ENCODE measurements at places on chromosomes 7 and 10. TPM values are rescaled to one million over a fixed set of nuclear protein-coding genes. Genes with fewer than 3 reads are reported as not detected.

DNA sequence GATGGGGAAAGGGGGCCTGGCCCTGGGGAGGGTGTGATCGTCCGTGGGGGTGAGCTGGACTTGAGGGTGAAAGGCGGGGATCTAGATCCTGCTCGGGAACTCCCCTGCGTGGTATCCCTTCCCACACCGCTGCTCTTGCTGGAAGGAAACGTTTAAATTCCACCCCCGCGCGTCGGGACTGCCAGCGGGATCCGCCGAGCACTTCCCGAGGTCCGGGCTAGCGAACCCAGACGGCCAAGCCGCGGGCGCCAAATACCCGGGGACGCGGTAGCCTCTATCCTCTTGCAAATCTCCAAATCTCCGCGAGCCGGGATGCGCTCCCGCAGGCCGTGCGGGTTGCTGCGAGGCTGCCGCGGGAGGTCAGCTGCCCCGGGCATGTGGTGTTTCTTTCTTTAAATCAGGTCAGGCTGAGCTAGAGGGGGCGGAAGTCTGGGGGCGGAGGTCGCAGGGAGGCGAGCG is 904 bp downstream of the NPTX2 start:
- DNase-seq: no peak

DNA sequence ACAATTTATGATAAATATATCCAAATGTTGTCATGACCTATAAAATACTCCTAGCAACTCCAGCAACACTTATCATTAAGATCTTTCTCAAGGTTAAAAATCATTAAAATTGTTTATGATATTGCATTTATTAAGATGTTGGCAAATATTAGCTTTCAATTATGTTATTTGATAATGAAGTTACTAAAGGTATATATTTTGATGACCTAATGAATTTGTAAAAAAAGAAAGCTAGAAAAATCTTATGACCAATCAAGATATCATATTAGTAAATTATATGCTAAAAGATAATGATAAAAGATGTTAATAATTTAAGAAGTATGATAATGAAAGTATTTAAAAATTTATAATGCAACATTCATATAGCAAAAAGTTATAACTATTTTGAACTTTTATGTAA is 66.3 kb upstream of the RAB18 start:
- no peak for DNase-seq

GRCh38 chr10:100664316-100665149 is 80.8 kb upstream of the PAX2 start:
- DNase-seq: no peak

- no peak for DNase-seq
Observed at GRCh38 chr7:36456548-36456947, 66.9 kb downstream of the ANLN start.

DNA sequence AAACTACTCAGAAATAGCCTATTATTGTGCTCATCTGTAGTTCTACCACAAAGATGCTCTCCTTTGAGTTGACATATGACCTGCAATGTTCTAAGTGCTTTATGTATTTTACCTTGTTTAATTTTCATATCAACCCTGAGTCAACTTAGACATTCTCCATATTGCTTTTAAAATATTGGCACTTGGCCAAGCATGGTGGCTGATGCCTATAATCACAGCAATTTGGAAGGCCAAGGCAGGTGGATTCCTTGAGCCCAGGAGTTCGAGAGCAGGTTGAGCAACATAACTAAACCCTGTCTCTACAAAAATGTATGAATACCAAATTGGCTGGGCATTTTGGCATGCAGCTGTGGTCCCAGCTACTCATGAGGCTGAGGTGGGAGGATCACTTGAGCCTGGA is 50.6 kb downstream of the PRKG1 start:
- DNase-seq: no peak

- no peak for DNase-seq
Observed at GRCh38 chr7:26563406-26563805, 271.7 kb downstream of the SNX10 start.

- no peak for DNase-seq
Observed at GRCh38 chr10:63236113-63236935, 103.2 kb downstream of the NRBF2 start.

GRCh38 chr10:113313722-113314121 is 239.1 kb upstream of the HABP2 start:
- DNase-seq: no peak

DNA sequence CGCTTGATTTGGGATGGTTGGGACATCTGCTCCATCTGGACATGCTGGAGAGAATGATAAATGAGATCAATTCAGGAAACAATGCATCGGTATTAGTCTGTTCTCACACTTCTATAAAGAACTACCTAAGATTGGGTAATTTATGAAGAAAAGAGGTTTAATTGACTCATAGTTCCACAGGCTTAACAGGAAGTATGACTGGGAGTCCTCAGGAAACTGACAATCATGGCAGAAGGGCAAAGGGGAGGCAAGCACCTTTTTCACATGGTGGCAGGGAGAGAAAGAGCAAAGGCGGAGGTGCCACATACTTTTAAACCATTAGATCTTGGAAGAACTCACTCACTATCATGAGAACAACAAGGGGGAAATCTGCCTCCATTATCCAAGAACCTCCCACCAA is 16.8 kb upstream of the TSPAN12 start:
- DNase-seq: no peak

- no peak for DNase-seq
Observed at GRCh38 chr10:10828623-10829022, 189.0 kb upstream of the CELF2 start.

- DNase-seq: no peak
Observed at GRCh38 chr7:105365541-105366534, 22.9 kb downstream of the SRPK2 start.

DNA sequence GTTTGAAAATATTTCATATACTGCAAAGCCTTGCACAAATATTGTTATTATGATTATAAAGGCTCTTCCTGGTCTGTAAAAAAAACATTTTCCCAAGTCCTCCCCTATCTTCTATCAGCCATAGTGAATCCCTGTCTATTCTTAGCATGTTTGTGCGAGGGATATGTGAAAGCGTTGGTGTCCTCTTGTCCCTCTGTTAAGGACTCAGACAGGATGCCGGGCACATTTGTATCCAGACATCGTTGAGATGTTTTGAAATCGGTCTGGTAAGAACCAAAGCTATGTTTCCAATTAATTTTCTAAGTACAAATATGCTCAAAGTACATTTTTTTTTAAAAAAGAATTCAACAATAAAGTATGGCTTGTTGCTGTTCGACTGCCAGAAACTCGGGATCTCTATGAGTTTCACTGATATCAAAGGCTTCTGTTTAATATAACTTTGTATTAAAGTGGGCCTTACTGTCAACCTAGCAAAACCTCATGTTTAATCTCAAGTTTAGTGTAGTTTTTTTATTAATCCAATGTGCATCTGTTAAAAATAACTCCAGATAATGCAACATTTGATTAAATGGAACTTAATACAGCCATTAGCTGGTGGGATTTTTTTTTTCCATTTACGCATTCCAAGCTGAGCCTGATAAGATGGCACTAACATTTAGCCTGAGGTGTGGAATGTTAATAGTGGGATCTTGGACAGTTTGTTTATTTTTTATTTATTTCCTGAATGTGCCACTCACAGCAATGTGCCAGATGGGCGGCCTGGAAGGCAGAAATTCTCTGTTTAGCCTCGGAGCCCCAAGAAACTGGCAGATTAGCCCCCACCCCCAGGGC is 754.3 kb downstream of the LRMDA start:
- no peak for DNase-seq

DNA sequence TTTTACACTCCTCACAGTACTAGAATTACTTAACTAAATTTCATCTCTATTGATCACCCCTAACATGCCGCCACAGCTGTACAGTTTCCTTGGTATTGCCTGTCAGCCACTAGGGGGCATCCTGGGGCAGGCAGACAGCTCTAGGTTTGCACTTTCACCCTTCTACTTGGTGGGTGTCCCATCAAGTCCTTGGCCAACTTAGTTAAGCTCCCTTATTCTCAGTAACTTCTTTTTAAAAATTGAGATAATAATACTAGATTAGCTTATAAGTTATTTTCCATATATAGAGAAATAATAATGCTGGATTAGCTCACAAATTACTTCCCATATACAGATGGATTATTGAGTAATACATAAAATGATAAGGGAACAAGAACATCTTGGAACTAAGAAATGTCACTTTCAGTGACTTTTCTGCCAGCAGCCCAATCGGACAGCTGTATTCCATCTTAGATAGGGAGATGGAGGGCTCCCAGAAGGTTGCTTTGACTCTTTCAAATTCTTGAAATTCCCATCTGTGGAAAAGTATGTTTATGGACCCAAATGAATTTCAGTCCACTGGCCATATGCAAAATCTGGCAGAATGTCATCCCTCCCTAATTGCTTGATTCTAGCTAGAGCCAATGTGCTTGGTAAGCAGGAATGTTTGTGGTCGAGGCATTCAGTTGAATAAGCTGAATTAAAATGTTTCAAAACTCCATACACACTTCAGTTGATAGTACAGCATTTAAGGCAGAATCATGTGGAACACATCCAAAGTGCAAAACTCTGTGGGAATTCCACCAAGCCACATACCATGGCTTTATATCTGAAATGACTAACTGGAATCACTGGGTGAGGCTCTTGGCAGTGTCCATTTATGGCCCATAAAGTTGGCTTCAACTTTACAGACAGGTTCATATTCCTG is 309.7 kb downstream of the CSTF2T start:
- DNase-seq: peak; percentile 43

GRCh38 chr10:111429288-111430028 is 352.6 kb downstream of the ADRA2A start:
- DNase-seq: no peak

- DNase-seq: no peak
Observed at GRCh38 chr10:108424656-108425055, 1260.2 kb upstream of the SORCS1 start.

DNA sequence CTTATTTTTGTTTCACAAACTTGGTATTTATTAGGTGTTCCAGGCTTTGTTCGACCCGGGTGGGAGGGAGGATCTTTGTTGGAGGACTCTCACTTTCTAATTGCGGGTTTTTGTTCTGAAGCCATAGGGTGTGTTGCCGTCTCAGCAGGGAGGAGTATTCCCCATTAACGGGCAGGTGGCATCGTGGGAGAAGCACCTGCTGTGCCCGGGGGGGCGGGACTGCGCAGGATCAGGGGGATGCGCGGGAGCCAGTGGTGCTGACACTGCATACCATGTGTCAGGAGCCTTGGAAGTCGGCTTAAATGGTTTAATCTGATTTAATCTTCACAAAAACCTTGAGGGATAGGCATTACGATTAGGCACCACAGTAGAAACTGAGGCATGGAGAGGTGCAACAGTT is 113.0 kb downstream of the MGMT start:
- no peak for DNase-seq

DNA sequence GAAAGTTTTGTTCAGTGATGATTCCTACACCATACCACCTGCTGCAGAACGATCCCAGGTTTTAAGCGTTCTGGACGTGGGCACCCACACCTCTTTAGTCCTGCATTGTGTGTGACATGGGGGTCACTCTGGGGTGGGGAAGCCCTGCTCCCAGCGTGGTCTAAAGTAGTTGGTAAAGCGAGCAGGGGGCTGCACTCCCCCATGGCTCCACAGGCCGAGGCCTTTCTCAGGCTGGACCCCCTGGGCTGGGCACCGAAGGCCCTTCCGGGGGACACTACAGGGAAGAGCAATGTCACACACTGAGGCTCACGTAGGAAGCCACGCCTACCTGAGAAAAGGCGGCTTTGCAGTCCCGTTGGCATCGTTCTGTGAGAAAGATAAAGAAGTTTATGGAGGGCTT is 12.3 kb downstream of the BRI3 start:
- DNase-seq: no peak

DNA sequence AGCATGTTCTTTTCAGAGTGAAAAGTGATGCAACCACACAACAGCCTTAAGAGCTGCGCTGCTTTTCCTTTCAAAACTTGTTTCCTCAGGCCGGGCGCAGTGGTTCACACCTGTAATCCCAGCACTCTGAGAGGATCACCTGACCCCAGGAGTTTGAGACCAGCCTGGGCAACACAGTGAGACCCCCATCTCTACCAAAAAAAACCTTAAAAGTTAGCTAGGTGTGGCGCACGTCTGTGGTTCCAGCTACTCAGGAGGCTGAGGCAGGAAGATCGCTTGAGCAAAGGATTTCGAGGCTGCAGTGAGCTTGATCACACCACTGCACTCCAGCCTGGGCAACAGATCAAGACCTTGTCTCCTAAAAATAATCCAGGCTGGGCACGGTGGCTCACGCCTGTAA is 2.0 kb downstream of the COX19 start:
- no peak for DNase-seq

DNA sequence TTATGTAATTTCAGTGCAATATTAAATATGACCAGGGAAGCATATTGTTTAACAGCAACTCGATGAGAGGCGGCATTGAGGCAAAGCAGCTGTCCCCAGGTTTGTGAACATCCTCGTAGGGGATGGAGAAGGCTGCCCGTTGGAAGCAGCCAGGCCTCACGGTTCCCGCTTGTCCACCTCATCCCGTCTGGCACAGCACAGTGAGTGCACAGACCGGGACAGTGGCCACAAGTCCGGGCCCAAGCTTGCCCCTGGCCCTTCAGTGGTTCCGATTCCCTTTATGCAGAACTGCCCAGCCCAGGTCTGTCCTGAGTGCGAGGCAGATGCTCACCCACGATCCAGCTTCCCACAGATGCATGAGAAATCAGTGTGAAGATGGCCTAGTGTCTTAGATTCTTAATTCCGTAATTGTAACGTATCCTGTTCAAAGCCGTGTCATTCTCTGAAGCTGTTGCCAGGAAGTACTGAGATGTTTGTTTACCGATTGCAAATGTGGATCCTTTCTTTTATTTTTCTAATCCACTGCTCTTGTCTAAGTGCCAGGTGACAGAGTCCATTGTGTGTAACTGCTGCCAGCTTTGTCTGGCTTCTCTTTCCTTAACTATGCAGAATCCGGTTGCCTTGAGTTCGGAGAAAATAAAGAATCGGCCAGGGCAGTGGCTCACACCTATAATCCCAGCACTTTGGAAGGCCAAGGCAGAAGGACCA is 35.5 kb downstream of the PFKP start:
- no peak for DNase-seq

Gene C7orf33
- not detected for total RNA-seq

Gene PRKCQ
- 0.12 TPM for total RNA-seq

Gene AKR1C8
- total RNA-seq: 0.25 TPM

Gene NAT16
- not detected for total RNA-seq

Gene ST8SIA6
- total RNA-seq: 7.4 TPM

Gene LIPA
- 16.5 TPM for total RNA-seq

Gene ANXA7
- 116 TPM for total RNA-seq

Gene RASSF4
- total RNA-seq: 93.5 TPM

Gene HOXA3
- total RNA-seq: 0.72 TPM

Gene PSD
- total RNA-seq: 0.50 TPM

All from left ventricle myocardium superior (tissue), 1 donor.